ENCODE measurements at places on chromosomes 7 and 10.

DNA sequence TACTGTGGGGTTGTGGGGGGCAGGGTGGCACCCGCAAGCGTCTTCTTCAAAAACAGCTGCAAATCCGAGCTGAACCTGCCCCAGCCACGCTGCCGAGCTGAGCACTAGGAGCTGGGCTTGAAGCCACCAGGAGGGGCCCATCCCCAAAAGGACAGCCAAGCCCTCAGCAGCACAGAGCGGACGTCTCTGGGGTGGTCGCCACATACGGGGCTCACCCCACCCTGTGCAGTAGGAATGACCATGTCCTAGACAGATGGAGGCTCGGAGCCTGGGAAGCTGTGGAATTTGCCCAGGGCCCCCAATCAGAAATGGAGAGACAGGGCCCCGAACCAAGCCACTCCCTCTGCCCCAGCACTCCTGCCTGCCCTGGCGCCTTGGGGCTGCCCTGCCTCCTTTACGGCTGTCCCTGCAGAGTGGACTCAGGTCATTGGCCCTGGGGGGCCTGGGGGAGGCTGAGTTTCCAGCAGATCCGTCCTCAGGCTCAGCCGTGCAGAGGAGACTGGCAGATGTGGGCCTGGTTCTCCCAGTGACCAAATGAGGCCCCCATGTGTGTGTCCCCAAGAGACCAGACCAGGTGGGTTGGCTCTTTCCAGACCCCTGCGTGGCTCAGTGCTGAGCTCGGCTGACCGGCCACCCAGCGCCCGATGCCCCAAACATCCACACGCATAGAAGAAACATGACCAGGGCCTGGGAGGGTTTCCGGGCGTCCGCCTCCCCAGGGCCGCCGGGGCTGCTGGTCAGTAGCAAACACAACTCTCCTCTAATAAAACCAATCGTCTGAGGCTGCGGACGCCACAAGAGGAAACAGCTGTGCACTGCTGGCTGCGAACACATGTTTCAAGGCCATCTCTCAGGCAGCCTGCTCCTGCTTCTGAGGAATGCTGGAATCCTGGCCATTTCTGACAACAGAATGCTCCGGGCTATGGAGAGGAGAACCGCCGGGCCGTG lies 54.9 kb downstream of the PDGFA start:
- no peak for DNase-seq

GRCh38 chr10:129057856-129058663 lies 409.0 kb upstream of the MGMT start:
- DNase-seq = no peak

DNA sequence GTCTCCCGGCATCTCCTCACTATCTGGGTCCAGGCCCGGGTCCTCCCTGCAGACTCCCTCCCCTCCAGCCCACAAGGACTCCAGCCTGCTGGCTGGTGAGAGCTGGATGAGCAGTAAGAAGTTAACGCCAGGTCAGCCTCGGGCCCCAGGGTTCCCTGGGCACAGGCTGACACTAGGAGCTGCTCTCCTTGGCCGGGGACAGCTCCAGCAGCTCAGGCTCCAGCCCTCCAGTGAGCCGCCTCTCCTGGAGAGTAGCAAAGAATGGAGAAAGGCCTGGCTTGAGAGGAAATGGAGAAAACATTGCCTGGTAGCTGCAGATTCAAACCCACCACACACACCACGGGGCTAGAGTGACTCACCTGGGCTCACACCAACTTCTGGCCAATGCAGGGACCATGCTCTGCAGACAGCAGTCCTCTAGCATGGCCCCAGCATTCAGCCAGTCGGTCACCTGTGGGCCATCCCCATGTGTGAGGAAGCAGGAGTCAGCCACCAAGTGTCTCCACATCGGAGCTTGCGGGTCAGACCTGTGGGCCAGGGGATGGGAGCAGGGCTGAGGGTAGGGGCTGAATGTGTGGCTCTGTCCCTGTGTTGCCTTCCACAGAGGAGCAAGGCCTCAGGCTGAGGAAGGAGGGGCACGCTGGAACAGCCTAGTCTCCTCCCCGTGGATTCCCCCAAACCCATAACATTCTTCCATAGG lies 6.5 kb downstream of the SAP25 start:
- DNase-seq = no peak

DNA sequence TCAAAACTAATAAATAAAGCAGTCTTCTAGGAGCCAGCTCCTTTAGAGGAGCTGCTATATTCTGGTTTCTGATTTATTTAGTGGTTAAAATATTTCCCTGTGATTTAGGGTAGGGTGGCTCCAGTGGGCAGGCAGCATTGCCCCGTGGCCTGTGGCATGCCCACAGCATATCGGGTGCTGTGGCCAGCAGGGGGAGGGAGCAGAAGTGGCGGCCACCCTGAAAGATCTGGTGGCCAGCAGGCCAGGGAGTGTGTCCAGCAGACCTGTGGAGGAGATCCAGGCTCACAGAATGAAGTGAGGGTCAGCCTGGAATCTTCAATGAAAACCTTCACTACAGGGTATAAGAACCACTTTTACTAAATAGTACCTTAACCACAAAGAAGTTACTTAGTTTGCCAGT lies 189.2 kb downstream of the TAX1BP1 start:
- no peak for DNase-seq

DNA sequence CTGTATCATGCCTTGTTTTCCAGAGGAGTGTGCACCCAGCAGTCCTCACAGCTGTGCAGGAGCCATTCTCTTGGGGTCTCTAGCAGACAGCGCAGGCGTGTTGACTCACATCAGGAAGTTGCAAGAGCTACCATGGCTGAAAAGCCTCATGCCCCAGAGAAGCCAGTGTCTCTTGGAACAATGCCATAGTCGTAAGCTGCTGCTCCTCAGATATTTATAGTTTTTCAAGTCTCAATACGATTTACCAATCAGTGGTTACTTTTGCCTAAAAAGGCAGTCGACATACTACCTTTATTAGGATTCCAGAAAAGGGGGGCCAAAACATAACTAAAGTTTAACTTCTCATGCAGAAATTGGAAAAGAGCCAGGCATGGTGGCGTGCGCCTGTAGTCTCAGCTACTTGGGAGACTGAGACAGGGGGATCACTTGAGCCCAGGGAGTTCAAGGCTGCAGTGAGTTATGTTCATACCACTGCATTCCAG lies 407.7 kb downstream of the PARD3 start:
- DNase-seq = no peak

- DNase-seq = no peak
Measured at GRCh38 chr7:84302949-84303348, 108.4 kb upstream of the SEMA3A start.

DNA sequence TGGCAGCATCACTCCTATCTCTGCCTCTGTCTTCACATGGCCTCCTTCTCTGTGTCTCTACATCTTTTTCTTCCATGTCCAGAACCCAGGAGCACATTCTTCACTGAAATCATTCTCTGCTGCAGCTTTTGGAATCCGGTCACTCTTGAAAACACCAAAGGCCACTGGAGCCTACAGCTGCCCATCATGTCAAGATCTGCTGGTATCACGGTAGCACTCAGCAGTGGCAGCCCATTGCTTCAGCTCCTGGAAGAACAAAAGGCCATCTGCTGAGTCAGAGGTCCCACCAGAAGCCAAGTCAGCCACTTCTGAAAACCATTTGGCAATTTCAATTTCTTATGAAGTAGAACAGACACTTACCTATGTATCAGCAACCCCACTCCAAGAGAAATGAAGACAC lies 6.1 kb upstream of the PCBD1 start:
- DNase-seq = no peak

DNA sequence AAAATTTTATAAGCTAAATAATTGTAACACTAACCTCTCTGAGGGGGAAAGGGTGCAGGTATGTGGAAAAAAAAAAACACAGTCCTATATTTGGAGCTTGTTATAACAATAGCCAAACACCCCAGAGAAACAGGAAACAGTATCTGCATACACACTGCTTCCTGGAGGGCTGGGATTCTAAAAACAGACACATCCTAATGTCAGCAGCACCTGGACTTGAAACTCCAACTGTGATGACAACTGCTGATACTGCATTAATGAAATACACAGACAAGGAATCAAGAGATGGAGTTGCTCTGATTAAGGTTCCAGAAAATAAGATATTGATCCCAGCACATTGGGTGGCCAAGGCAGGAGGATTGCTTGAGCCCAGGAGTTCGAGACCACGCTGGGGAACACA lies 9.3 kb downstream of the DAGLB start:
- DNase-seq = peak; percentile 13

DNA sequence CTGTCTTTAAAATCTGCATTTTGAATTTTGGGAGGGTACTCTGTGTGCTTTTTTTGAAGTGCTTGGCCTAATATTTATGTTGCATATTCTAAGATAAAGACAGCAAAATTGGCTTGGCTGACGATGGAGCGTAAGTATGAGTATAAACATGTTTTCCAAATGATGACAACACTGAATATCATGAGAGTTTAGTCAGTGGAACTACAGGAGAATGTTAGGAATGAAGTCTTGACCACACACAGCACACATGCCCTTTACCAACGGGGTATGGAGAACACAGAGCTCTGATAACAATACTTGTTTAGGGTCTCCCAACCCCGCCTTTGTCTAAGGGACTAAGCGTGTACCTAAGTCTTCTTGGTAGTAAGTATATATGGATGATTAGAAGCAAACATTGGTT lies 253.9 kb upstream of the FZD8 start:
- no peak for DNase-seq

- DNase-seq = no peak
Measured at GRCh38 chr7:74306730-74307469, 17.7 kb downstream of the CLIP2 start.

- no peak for DNase-seq
Measured at GRCh38 chr7:37928878-37929277, 8.4 kb downstream of the EPDR1 start.

DNA sequence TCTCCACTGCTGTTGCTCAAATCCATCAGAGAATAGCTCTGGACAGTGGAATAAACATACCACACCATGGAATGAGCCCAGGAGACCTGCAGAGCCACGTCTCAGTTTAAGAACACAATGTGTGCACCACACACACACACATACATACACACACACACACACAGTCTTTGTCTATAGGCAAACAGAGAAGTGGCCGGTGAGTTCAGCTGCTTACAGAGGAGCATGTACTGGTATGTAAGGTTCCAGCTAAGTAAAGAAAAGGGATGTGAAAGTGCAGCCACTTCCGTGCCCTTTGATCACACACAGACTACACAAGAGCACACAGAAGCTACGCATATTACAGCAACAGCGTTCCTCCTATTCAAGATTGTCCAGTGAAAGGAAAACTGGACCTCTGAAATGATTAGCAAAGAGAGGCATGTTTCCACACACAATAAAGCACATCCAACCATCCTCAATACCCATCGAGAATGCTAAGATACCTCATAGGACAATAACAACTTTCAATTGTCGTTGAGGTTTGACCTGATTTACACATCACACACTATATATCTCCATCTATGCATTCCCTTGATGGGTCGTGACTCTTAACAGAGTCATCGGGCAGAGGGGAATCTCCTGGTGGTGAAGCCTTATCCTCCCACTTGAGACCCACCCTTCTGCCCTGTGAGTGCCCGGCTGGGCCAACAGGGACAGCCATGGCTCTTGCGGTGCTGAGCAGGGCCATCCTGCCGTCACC lies 23.6 kb downstream of the SLC35B4 start:
- DNase-seq = no peak

DNA sequence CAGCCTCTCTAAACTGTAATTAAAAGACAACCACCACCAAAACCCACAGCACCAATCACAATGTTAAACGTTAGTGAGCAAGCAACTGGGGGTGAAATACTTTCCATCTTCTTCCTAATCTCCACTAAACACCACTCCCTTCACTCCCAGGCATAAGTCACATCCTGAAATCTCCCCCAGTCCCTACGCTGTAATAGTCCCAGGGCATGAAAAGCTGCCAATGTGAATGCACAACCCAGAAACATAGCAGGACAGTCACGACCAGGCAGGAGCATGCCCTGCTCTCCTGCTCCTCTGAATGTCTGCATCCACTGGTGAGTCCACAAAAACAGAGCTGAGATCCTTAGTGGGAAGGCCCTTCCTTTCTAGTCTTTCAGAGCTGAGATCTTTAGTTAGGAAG lies 288.9 kb downstream of the PARD3 start:
- no peak for DNase-seq

DNA sequence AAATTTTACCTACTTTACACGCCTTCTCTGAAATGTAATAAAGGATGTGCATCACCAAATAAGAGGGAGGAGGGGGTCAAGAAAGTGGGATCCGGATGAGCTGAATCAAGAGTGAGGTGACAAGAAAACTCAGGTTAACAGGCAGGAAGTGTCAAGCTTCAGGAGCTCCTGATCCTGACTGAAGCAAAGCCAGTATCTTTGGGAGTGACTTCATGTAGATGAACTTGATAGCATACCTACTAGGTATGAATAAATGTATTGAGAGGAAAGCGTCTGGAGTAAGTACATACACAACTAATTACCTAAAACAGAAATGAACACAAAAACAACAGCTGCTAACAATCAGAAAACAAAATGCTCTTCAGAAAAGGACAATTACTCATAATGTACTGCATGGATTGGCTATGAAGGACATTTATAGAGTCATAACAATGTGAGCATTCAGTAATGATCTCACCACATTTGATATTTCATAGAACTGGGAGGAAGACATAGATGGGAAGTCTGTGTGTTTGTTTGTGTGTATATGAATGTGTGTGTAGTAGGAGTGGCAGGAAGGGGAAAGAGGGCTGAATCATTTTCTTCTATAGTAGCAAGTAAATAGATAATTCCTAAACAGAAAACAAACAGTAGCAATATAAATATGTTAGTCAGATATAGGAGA lies 29.4 kb downstream of the PRKG1 start:
- no peak for DNase-seq

GRCh38 chr7:120680985-120681384 lies 177.0 kb downstream of the TSPAN12 start:
- no peak for DNase-seq

GRCh38 chr7:132782777-132783640 lies 206.7 kb upstream of the PLXNA4 start:
- DNase-seq = no peak

DNA sequence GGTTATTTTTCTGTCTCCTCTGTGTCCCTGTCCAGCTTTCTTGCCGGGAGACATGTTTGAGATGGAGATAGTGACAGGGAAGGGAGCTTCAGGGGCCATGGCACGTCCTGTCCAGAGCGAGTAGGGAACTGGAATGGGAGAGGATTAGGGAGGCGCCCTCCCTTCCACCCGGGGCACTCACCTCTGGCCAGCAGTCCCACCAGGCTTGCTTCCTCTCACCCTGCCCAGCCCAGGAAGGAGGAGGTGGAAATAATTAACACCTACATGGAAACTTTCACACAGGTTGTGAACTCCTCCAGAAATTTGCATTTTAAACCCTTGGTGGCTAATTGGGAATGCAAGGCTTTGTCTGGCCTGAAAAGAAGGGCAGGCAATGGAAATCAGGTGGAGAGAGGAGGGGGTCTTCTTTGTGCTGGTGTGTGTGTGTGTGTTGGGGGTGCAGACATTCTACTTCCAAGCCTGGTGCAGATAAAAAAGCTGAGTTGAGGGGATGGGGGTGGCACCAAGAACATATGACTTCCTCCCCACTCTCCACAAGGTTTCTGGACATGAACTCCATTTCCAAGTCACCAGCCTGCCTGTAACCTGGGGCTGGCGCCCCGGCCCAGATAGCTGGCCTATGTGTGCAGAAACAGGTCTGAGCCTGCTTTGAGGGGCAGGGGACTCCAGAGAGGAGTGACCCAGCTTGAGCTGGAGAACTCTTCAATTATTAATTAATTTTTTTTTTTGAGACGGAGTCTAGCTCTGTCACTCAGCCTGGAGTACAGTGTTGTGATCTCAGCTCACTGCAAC lies 199.4 kb downstream of the CYP26A1 start:
- DNase-seq = no peak

GRCh38 chr7:1269336-1269890 lies 36.7 kb downstream of the UNCX start:
- DNase-seq = no peak

All from NCI-H1417 (cell line).